ENCODE measurements at places on chromosomes 2 and 18.

DNA sequence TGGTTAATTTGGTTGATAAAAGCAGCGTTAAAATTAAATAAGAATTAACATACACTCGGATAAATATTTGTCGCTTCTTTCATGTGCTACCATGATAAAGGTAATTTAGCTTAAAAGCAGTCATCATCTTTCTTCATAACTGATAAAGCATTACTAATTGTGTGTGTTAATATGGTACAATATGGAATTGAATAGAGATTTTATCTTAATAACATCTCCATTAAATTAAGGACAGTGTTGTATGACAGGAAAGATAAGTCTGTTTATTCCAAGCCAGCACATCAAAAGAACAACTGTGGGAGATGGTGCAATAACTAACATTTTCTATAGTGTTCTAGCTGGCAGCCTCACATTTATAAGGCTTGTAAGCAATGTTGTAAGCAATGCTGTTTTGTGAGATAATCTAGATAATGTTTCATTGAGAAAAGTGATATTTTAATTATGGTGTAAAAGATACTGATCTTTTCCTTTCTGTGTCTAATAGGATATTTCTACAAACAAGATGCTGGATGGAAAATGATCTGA, 64.4 kb upstream of the AFF3 start:
- no peak for DNase-seq

DNA sequence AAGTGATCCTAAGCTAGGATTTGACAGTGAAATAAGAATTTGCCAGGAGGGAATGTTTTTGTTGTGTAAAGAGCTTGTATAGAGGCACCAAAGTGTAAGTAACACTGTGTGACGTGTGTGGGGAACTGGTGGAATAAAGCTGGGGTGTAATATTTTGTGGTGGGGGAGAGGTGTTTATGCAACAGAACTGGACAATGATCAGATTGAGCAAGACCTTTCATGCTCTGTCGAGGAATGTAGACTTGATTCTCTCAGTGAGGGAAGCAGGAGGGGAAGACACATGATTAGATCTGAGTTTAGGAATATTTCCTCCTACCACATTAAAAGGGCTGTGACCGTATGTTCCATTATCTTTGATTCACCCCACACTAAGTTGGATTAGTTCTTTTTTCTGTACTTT, 43.6 kb downstream of the EFEMP1 start:
- no peak for DNase-seq

DNA sequence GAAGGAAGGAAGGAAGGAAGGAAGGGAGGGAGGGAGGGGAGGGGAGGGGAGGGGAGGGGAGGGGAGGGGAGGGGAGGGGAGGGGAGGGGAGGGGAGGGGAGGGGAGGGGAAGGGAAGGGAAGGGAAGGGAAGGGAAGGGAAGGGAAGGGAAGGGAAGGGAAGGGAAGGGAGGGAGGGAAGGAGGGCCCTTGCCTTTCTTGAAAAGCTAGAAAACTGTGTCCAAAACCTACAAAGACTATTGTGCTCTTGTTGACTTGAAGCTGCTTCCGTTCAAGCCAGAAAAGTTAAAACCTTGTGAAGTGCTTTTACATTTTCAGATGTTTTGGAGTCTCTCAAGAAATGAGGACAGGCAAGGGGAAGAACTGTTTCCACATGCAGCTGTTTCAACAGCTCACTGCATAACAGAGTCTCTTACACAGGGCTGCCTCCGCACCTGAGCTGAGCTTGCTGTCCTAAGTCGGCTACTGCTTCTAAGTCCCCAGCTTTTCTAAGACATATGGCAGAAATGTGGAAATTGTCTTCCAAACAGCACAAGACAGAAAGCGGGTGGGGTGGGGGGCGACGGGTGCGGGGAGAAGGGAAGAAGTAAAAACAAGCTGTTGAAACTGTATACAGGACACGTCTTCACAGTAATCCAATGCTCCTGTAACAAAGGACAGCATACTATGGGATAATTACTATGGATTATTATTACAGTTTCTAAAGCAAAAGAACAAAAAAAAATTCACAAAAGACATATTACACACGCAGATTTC, 46.1 kb downstream of the BCL11A start:
- DNase-seq = no peak

DNA sequence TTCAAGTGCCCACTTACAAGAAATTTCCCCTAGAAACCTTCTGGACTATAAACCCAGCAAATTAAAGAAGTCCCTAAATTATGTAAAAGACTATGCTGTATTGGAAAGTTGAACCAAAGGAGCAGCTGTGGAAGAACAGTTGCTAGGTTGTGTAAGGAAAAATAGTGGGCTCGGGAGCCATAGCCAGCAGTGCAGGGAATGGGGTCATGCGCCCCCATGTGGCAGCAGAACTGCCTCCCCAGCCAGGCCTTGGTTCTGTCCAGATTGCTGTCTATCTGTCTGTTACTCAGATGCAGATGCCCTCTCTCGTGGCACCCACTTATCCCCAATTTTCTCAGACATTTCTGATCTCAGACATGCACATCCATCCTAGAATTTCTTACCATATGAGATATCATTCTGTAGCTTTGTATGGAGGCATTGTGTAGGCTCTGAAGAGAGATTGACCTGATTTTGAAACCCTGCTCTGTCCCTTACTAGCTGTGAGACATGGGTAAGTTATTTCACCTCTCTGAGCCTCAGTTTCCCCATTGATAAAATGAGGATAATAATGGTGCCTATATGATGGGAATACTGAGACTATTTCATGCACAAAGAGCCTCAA, 258.3 kb downstream of the SS18 start:
- DNase-seq = peak; percentile 44

GRCh38 chr2:36982467-36982866, 16.1 kb upstream of the STRN start:
- no peak for DNase-seq

- no peak for DNase-seq
These were observed 41.9 kb downstream of the ALK start for GRCh38 chr2:29879456-29879855.

GRCh38 chr2:42977270-42978174, 185.1 kb upstream of the HAAO start:
- DNase-seq = no peak

- DNase-seq = no peak
These were observed 10.5 kb downstream of the MAP3K2 start for GRCh38 chr2:127377262-127377661.

DNA sequence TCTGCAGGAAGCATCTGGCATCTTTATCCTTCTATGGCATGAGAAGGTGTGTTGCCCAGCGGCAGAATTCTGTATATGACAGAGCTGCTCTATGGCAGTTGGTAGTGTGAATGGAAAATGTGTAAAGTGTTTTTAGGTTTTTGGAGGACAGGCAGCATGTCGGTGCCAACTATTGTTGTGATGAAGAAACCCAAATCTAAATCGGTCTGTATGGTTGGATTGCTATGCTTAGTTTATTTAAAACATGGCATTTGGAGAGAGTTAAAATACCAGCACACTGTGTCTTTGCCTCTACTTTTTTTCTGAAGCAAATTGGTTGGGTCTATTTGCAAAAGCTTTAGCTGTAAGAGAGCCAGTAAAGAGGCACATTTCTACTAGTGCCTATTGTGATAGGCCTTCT, 136.7 kb downstream of the CTNNA2 start:
- DNase-seq = no peak

GRCh38 chr2:85134896-85135659, 1.9 kb downstream of the TCF7L1 start:
- no peak for DNase-seq

GRCh38 chr2:9280224-9280623, 73.6 kb downstream of the ASAP2 start:
- no peak for DNase-seq

- DNase-seq = no peak
These were observed 140.3 kb downstream of the RPIA start for GRCh38 chr2:88831792-88832248.

DNA sequence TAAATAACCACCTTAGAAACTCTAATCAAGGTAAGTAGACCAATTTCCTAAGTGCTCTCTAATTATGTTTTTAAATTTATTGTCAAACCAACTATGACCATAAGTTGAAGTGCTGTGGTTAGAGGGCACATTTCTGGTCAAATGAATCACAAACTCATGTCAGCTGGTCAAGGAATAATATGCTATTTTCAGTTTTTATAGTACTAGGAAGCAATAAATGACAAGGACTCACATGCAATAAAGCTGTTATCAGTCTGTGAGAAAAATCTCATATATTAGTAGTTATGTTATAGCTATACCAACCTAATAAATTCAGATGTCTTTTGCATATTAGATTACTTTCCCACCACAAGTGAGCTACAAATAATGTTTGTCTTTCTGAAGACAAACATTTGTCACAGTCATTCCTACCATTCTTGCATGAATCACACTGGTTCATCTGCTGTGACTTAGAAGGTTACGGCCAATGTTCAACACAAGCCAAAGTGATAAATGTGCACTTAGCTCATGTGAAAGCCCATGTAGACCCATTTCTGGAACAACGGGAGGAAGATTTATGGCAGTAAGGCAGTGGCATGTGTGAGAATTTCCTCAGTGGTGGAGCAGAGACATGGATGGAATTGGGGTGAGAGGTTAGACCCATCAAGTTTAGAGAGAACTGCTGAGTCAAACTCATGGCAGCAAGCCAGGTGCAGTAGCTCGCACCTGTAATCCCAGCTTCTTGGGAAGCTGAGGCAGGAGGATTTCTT, 27.4 kb upstream of the CCNYL1 start:
- peak; percentile 33 for DNase-seq

DNA sequence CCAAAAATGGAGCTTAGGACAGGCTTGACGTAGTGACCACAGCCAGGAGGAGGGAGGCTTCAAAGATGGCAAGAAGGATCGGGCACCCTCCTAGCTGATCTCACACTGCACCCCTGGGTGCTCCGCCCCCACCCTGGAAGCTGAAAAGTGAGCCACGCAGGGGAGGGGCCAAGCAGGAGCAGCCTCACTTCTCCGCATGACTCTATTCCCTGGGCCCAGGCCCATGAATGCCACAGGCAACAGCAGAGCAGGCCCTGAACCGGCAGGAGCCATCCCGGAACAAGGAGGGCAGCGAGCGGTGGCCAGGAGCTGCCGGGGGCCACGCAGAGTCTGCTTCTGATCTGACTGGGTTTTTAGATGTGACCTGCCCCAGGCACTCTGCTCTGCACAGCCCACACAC, 30.0 kb downstream of the BIN1 start:
- DNase-seq = no peak

- peak; percentile 9 for DNase-seq
These were observed 668 bp upstream of the ANKRD12 start for GRCh38 chr18:9135912-9136314.
